ENCODE measurements at places on chromosomes 7 and 10. TPM values are rescaled to one million over a fixed set of nuclear protein-coding genes. Genes with fewer than 3 reads are reported as not detected.

GRCh38 chr7:91865511-91865910, 15.0 kb downstream of the MTERF1 start:
- DNase-seq = no peak

- DNase-seq = no peak
These were observed 275.4 kb downstream of the GRID1 start for GRCh38 chr10:86091216-86091615.

The SGPL1 gene
- total RNA-seq = 50.5 TPM

GRCh38 chr10:60384708-60385398, 4.8 kb downstream of the ANK3 start:
- DNase-seq = no peak

DNA sequence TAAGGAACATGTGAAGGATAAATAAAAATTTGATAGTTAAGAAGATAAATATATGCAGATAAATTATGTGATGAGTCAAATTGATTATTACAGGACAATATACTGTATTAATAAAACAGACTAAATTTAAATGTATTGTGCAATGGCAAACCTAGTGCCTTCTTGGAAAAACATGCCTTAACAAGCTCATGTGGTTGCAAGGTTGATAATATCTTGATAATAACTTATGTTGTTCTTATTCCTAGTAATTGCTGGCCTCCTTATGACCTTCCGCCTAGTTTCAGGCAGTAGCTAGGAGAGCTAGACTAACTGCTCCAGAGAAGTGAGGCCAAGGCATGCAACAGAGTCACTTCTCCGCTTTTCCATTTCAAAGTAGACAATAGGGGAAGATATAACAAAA, 7.6 kb upstream of the RAB11FIP2 start:
- no peak for DNase-seq

- peak; percentile 96 for DNase-seq
These were observed at the start of gene MSRB2 for GRCh38 chr10:23095404-23095965. TSS of gene MSRB2 (plus strand) at chr10:23095579. CDS start at chr10:23095609, 30 bp downstream.

The DGKI gene
- 1.4 TPM for total RNA-seq

DNA sequence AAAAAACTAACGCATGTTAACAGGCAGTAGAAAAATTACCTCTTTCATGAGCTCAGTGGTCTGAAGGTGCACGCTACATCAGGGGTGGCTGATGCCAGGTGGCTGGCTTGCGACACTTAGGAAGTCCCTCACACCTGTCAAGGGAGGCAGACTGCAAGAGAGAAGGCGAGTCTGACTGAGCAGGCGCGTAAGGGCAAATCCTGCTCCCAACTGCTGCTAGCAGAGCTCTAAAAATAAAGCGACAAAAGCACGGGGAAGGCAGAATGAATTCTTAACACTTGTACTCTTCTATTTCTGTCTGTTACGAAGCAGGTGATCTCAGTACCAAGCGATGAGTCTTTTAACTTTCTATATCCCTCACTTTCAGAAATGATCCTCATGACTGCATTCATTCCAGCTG, 33.1 kb downstream of the CACNA2D1 start:
- no peak for DNase-seq

The SHH gene
- 2.4 TPM for total RNA-seq

- DNase-seq = no peak
These were observed 97.8 kb downstream of the ABCC2 start for GRCh38 chr10:99880080-99880835.

The C7orf33 gene
- not detected for total RNA-seq

DNA sequence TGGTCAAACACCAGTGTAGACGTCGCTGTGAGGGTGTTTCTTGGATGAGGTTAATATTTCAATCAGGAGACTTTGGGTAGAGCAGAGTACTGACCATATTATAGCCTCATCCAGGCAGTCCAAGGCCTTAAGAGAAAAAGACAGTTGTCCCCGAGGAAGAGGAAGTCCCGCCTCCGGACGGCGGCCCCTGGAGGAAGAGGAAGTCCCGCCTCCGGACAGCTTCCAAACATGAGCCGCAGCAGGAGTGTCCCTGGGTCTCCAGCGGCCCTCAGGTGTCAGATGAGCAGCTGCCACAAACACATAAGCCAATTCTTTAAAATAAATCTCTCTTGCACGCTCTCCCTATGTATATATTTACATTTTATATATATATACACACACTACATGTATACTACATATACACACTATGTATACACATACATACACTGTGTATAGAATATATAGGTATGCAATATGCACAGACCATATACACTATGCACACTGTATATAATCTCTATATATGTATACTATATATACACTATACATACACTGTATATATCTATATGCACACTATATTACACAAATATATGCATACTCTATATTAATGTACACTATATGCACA, 37.5 kb downstream of the PWWP2B start:
- DNase-seq = peak; percentile 79

The ALDH18A1 gene
- total RNA-seq = 230 TPM

The SEMA3C gene
- 150 TPM for total RNA-seq

DNA sequence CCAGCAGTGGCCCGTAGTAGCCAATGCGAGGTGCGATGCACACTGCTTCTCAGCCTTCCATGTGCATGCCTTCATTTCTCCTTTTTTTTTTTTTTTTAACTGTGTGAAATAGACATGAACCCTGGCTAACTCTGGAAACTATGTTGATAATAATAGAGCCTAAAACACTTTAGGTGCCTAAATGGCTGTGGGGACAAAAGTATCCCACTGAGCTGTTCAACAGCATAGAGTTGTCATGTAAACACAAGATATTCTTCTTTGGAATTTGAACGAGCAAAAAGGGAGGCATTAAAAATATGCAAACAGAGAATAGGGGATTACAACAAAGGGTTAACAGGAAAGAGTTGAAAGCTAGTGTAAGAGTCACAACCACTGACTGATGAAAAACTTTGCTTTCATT, 162.1 kb upstream of the NOBOX start:
- no peak for DNase-seq

The CPN1 gene
- total RNA-seq = 0.14 TPM

DNA sequence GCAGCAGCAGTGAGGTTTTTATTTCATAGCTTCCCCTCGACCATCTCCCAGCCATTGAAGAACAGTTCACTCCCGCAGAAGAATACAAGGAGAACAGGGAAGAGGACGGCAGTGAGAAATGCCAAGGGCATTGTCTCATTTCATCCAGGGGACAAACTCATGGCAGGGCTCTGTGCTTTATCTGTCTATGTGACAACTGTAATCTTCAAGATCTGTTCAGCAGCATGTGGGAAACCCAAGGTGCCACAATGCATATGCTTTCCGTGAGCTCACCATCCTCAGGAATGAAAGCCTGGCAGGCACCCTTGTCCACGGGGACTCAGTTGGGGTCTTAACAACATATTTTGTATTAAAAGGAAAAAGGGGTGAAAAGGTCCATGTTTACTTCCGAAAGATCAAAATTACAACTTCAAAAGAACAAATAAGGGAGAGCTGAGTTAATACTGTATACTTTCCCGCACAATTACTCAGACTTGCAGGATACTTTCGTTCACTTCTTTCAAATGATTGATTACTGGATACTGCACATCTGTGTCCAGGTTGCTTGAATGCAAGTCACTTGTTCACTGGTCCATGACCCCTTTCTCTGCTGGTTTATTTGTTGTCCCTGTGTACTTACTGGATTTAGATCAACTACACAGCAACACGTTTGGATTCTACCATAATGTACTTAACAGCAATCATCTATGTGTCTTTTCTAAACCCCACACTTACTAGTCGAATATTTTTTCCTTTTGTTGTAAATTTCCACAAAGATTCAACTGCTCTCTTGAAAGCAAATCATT, 90.1 kb upstream of the ATP6V0A4 start:
- no peak for DNase-seq

- no peak for DNase-seq
These were observed 30.4 kb downstream of the MKRN1 start for GRCh38 chr7:140448781-140449480.

GRCh38 chr7:38920731-38921130, 11.7 kb upstream of the VPS41 start:
- no peak for DNase-seq

GRCh38 chr10:31594347-31594873, 275.4 kb downstream of the ZEB1 start:
- DNase-seq = no peak

DNA sequence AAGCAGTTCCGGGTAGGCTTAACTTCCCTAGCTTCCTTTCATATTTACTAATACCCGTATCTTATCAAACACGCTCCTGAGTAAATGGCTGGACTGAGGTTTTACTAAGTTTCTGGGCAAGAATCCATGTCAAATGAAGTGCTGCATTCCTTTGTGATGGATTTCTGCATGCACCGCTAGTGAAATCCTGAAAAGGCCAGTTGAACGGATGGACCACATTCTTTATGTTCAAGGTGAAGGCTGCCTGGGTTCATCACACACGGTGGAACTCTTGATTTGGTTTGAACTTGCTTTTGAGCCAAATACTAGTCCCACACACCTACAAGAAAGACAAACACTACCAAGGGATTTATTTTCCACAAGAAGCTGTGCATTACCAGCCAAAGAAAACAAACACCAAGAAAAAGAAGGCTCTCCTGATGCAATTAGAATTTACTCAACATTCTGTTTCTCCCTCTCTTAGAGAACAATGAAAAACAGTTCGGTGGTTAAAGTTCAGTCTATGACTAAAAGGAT, 255.0 kb upstream of the SEMA3C start:
- DNase-seq = no peak

The GAD2 gene
- not detected for total RNA-seq

- DNase-seq = no peak
These were observed 37.2 kb downstream of the LRMDA start for GRCh38 chr10:75468612-75469005.

DNA sequence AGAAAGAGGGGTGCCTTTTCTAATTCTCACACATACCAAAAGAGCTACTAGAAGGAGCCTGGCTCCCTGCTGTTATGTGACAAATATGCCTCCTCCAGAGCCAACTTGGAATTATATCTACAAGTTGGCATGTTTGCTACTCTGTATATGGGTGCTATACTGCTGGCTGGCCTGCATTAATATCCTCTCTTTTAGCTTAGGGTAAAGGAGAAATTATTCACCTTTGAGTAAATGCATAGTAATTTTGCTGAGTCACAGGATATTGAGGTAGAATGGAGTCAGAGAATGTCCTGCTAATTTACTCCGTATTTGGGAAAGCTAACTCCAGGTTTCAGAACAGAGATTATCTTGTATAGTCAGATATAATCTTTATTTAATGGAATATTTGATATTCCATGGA, 24.2 kb upstream of the LIPN start:
- no peak for DNase-seq

DNA sequence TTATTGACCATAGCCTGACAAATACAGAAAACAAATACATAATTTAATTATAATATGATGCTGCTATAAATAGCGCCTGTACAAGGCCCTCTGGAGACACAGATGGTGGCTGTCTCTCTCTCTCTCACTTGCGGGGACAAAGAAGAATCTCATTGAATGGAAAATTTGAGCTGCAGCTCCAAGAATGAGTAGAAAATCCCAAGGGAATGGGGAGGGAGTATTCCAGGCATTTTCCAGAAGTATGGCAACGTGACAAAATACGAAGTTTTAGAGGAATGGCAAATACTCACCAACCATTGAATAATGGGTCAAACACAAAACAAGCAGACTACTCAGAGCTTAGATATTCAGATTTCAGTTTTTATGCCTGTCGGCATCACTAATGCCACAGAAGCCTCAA, 179.9 kb downstream of the NRP1 start:
- no peak for DNase-seq

The UNCX gene
- not detected for total RNA-seq

DNA sequence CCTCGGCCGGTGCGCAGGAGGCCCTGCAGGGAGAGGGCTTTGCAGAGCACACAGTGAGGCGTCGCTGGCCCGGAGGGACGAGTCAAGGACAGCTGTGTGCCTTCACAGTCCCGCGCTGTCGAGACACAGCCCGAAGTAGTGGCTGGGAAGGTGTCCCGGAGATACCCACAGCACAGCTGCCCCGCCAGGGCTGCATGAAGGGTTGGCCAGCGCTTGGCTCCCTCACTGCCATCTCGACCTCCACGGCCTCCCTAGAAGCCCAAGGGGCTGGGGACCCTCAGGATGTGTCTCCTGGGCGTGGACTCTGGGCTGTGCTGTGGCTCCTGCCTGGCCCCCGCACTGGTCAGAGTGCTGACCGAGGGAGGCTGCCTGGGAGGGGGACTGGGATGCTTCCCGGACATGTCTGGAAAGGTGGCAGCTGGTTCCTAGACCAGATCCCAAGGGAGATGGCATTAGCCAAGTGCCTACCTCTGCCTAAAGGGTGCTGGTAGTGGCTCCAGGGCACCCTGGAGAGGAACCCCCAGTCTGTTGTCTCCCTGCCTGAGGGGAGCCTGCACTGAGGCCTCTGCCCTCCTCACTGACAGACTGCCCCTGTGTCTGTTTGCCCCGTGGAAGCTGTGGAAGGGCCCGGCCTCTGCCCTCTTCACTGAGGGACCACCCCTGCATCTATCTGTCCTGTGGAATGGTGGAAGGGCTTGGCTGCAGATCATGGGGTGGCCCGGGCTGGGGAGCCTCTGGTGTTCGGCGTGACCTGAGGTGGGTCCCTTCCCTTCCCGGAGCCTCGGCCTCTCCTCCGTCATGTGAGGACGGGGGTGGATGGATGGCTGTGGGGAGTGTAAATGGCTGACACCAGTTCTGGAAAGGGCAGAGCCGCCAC, 5.8 kb downstream of the ELFN1 start:
- peak; percentile 11 for DNase-seq

DNA sequence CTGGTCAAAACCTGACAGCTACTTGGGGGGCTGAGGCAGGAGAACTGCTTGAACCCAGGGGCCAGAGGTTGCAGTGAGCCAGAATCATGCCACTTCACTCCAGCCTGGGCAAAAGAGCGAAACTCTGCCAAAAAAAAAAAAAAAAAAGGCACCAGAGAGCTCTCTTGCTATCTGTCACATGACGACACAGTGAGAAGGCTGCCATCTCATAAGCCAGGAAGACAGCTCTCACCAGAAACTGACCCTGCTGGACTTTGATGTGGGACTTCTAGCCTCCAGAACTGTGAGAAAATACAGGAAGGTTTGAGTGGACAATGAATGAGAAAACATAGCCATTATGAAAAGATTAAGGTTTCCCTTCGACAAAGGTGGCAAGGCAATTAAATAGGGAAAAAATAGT, 51.1 kb upstream of the KCNIP2 start:
- DNase-seq = no peak

- no peak for DNase-seq
These were observed 16.1 kb upstream of the PRXL2A start for GRCh38 chr10:80392250-80392649.

DNA sequence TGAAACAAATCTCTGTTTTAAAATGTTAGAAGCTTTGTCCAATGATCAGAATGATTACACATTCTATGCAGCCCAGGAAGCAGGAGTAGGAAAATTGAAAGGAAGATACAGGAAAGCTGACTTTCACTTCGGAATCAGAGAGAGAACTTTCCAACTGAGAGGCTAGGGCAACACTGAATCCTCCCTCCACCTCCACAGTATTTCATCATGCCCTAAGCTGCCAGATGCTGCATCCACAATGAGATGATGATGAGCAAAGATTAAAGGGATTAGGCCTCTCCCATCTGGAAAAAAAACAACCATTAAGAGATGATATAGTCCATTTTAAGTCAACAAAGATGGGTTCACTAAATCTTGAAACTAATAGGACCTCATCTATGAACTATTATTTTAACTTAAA, 215.6 kb downstream of the GPR37 start:
- DNase-seq = no peak

GRCh38 chr10:778626-779330, 89.3 kb upstream of the DIP2C start:
- DNase-seq = no peak

The C7orf57 gene
- total RNA-seq = not detected

GRCh38 chr10:89621438-89621837, 23.6 kb downstream of the PANK1 start:
- DNase-seq = no peak

- DNase-seq = peak; percentile 27
These were observed 87.4 kb downstream of the CHST15 start for GRCh38 chr10:124005991-124006392.

- no peak for DNase-seq
These were observed 186.9 kb downstream of the SND1 start for GRCh38 chr7:127838816-127839415.
